SK-MEL-5 (cell line): ENCODE measurements at places on chromosomes 12 and 14.
A peak's percentile ranks its signal among the peaks of the same experiment; 100 is the strongest.

GRCh38 chr12:57093415-57094207, 4.7 kb downstream of the NAB2 start:
- peak; percentile 62 for DNase-seq

GRCh38 chr14:55152052-55152753, 23.2 kb downstream of the LGALS3 start:
- DNase-seq, result no peak

- DNase-seq, result peak; percentile 71
These were observed 73.3 kb upstream of the PLXNC1 start for GRCh38 chr12:94074980-94075629.

DNA sequence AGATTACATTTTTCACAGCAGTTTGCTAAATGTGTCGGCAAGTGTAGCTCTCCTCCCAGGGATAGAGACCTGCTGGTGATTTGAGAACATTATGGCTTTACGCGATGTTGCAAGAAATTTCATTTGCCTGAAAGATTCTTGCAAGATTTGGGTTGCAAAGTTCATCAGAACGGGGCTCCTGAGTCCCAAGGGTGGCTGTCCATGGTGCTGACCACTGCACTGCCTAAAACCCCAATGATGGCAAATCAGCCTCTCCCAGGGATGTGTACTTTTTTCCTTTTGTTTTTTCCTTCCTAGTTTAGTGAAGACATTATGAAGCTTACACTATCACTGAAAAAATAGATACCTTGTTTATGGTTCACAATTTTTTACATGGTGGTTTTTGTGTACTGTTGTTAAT, 85.4 kb downstream of the WSCD2 start:
- DNase-seq, result peak; percentile 14

DNA sequence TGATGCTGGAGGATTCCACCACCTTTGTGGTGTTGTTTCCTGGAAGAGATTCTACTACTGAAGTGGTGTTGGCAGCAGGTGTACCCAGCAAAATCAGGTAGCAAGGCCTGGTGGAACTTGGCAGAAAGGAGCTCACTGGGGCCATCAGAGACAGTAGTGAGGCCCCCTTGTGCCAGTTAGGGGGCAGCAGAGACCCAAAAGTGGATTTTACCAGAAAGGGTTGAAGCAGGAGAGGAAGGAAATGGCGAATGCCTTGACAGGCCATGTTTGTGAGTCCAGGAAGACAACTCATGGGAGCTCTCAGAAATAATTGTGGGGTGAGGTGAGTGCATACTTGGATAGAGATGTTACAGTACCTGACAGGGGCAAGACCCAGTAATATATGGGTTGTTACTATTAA, 137.7 kb upstream of the FGD4 start:
- DNase-seq, result peak; percentile 46

DNA sequence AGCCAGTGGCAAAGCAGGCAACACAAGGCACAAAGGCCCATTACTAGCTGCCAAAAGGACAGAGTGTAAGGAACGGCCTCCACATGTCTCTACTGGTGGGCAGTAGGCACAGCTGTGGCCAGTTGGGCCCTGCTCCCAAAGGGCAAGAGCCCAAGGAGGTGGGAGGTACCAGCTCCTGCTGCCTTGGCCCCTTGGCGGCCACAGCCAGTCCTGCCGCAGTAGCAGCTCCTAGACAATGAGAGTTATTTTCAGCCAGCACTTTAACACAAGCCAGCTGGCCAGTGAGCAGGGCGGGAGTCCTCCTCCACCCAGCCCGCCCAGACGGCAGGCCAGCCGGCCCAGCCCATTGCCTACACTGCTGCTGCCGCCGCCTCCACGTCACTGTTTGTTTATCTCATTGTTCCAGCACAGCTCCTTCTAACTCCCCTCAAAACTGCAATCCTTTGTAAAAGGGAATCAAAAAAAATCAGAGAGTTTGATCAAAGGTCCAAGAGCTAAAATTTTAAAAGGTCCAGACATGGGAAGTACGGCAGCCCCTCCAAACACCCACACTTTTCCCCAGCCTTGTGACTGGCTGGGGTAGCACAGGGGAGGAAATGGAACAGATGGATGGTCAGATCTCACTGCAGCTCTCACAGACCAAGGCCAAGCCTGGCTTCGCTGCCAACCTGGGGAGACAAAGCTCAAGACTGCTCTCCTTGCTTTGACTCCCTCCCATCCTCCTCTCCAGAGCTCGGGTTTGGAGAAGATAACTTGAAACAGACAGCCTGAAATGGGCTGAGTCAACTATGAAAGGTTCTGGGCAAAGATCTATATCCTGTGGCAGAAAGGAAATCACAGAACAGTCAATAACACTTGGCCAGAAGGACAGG, 33.5 kb downstream of the FMNL3 start:
- DNase-seq, result no peak

GRCh38 chr14:106605548-106606448, 1079.4 kb downstream of the TMEM121 start:
- DNase-seq, result peak; percentile 43

- peak; percentile 13 for DNase-seq
These were observed 17.2 kb downstream of the TRPV4 start for GRCh38 chr12:109815757-109816617.

- no peak for DNase-seq
These were observed 53.6 kb downstream of the HECTD4 start for GRCh38 chr12:112328456-112329124.

DNA sequence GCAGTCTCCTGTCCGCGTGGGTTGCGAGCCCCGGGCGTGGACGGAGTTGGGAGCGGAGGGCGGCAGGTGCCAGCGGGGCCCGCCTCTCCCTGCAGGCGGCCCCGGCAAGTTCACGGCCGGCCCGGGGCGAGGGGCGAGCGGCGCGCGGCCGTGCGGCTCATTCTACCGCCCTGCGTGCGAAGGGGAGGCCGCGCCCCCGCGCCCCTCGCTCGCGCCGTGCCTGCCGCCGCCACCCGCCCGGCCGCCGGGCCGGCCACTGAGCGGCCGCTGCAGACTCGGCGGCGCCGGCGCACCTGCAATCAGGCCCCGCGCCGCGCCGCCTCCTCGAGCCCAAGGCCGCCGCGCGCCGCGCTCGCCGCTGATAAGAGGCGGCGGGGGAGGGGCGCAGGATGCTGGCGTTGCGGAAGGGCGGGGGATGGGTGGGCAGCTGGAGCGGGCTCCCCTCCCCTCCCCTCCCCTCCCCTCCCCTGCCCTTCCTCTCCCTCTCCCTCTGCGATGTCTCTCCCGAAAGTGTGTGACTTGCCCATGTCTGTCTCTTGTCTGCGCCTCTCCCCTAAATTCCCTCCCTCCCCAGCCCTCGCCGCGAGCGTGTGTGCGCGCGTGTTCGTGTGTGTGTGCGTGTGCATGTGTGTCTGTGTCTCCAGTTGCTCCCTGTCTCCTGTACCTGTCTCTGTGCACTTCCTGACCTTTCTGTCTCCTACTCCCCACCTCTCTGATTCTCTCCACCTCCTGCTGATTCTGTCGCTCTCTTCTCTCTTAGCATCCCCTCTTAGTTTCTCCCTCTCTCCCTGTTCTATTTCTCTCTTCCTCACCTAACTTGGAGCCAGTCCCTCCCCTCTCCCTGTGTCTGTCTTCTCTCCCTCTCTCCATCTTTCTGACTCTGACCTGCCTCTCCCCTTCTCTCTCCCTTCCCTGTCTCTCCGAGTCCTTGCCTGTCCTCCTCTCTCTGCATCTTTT, 768.1 kb upstream of the TBX3 start:
- DNase-seq, result no peak

- DNase-seq, result peak; percentile 32
These were observed 156.7 kb upstream of the RASSF8 start for GRCh38 chr12:25801734-25802133.

DNA sequence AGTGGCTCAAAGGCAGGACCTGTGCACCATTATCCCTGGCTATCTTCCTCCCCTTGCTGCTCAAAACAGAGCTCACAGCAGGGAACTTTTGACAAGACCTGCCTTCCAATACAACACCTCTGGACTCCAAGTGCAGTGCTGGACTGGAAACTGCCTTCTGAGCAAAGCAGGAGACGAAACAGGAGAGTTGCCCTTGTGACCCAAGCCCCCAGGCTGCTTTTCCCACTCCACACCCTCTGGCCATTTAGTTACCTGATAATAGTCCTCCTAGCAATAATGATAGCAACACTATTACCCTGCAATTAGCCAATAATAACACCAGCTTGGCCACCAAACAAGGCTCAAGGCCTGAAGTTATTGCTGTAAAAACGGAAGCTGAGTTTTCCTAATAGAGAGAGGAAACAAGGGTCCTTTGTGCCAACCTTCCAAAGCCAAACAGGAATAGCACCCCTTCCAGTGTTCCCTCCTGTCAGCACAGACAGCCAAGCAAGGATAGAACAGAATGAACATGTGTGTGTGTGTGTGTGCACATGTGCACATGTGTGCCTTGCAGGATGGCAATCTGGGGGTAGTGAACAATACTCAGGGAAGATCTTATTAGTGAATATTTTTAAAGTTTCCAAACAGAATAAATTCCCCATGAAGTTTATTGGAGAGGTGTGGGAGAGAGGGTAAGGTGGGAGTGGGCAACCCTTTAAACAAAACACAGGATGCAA, 9.2 kb upstream of the KRT73 start:
- no peak for DNase-seq

GRCh38 chr12:6792522-6793201, 3.3 kb downstream of the CD4 start:
- no peak for DNase-seq

GRCh38 chr12:115172521-115172920, 488.5 kb upstream of the TBX3 start:
- no peak for DNase-seq

- DNase-seq, result peak; percentile 68
These were observed 254.0 kb upstream of the USP15 start for GRCh38 chr12:62006076-62006732.

GRCh38 chr12:89333564-89334252, 18.6 kb downstream of the DUSP6 start:
- no peak for DNase-seq

- no peak for DNase-seq
These were observed 3.1 kb downstream of the CCDC63 start for GRCh38 chr12:110849748-110850403.

- DNase-seq, result peak; percentile 38
These were observed 1.2 kb upstream of the WSB2 start for GRCh38 chr12:118061873-118062843.

GRCh38 chr12:96054244-96054610, 18.8 kb upstream of the LTA4H start:
- DNase-seq, result peak; percentile 24

DNA sequence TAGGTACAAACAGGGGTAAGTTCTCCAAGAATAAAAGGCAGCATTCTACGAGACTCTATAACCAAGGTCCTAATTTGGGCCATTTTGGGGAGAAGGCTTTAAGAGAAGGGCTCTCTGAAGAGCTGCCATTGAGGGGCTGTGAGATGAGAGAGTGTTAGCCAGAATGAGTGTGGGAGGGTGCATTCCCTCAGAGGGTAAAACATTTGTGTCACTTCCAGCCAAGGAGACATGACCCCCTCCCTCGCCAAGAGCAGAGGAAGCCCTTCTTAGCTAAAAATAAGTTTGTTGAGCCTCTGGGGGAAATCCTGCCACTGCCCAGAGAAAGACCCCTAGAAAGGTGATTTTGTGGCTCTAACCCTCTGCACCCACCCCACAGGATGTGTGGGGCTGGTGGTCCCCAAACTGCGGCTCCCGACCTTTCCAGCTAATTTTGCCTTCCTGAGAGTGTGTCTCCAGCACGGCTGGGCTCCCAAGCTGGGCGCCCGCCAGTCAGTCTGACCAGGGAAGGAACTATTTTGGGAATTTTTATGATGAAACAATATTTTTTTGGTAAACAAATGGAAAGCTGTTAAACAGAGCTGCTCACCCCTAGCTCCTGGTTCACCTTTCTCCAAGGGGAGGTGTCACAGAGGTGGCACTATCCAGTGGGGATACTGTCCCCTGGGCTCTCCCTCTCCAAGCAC, 65.9 kb upstream of the JDP2 start:
- DNase-seq, result no peak

- DNase-seq, result no peak
These were observed 9.9 kb upstream of the DYRK2 start for GRCh38 chr12:67638694-67639093.

DNA sequence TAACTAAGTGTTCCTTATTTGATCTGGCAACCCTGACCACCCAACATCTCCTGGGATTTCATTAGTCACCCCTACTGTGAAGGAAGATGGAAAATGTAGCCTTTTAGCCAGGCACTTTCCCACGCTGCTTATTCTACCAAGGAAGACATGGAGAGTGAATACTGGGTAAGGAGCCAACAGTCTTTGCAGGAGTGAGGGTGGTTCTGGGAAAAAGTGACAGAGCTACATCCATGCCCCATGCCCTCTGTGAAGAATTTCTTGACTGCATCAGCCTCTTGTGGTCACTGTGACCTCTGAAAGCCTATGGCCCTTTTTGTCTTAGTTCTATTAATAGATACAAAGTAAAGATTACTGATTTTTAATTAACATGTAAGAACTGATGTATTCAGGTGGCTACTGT, 196.0 kb upstream of the EEA1 start:
- no peak for DNase-seq

GRCh38 chr14:68878908-68879307, 86.0 kb upstream of the ZFP36L1 start:
- no peak for DNase-seq

- DNase-seq, result no peak
These were observed 27.7 kb upstream of the DUSP6 start for GRCh38 chr12:89379839-89380467.

- no peak for DNase-seq
These were observed 85.9 kb downstream of the RCOR1 start for GRCh38 chr14:102678394-102678793.

- no peak for DNase-seq
These were observed 65.1 kb downstream of the FBXW8 start for GRCh38 chr12:116975779-116976393.

DNA sequence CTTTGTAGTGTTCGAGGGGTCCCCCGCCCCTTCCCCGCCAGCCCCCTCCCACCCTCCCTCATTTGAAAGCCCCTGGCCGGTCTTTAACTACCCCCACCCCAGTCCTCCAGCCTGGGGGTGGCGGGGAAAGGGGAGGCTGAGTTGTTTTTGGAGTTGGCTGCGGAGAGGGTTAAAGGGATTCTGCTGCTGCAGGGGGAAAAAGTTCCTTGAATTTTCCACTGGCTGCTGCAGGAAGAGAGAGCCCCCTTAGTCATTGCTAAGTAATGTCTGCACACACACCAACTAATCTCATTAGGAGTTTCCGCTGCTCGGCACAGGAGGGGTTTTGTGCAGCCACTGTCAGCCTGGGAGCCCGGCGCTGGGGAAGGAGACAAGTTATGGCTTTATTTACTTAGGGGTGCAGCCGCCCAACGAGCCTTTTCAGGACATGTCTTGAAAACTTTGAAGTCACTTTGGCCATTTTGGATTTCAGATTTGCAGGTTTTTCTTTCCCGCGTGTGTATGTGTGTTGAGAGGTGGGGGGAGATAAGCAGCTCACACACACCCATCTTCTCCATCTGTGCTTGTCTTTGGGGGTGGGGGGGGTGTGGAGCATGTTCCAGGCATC, 1.8 kb downstream of the ELK3 start:
- peak; percentile 43 for DNase-seq

- DNase-seq, result no peak
These were observed 17.6 kb downstream of the UBE3B start for GRCh38 chr12:109495012-109495411.

GRCh38 chr14:81868172-81868571, 334.5 kb upstream of the SEL1L start:
- peak; percentile 29 for DNase-seq

DNA sequence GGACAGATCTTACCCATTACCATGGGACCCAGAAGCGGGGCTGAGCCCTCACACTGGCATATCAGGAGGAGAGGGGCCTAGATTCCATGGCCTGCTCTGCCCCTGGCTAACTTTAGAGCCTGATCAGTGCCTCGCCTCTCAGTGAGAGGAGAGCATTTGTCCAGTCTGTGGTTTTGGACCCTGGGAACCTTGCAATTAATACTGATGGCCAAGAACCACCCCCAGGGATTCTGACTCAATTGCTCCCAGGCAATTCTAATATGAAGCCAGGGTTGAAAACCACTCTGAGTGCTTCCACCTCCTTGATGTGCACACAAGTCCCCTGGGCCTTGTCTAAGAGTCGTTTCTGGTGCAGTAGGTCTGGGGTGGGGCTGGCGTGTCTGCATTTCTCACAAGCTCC, 67.7 kb downstream of the CALM1 start:
- DNase-seq, result no peak
